Amniotic epithelial cell (primary cell): ENCODE measurements at places on chromosomes 2 and 18.
A peak's percentile ranks its signal among the peaks of the same experiment; 100 is the strongest.

GRCh38 chr18:69152436-69152835, 248.3 kb upstream of the DOK6 start:
- DNase-seq = no peak

DNA sequence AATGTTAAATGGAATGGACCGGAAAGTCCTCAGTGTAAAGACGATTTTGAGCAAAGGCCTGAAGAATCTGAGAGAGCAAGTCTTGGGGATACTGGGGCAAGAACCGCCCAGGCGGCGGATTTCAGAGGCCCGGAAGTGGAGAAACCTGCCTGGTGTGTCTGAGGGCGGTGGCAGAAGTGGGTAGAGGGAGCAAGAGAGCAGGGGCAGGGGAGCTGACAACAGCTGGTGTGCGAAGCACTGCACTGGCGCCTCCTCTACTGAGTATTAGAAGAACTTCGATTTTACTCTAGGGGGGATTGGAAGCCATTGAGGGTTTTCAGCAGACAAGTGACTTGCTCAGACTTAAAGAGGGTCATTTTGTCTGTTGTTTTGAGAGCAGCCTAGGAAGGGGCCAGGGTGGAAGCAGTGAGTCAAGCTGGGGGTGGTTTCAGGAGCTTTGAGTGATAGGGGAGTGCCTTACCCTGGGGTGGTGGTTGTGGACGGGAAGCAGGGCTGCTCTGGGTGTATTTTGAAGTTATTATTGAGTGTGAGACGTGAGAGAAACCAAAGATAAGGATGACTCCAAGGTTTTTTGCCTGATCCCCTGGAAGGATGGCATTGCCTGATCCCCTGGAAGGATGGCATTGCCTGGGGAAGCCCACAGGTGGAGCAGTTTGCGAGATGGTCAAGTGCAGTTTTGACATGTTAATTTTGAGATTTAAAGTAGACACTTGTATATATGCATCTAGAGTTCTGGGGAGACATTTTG, 52.5 kb downstream of the ZNF236 start:
- peak; percentile 3 for DNase-seq

DNA sequence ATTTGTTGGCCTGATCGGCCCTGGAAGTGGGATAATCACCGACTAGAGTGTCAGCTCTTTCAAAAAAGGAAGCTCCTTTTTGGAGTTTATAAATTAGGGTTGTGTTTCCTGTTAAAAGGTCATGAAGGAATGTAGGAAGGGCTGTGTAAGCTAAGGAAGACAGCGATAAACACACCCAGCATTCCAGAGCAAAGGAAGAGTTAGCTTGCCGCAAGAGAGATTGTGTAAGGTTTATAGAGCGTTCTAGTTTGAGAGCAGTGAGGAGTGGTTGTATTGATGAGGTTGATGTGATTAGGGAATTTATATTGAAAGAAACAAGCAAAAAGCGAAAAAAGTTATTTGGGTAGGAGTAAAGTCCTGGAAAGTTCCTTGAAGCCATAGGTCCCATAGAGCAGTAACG, 3.5 kb upstream of the ILKAP start:
- peak; percentile 21 for DNase-seq

DNA sequence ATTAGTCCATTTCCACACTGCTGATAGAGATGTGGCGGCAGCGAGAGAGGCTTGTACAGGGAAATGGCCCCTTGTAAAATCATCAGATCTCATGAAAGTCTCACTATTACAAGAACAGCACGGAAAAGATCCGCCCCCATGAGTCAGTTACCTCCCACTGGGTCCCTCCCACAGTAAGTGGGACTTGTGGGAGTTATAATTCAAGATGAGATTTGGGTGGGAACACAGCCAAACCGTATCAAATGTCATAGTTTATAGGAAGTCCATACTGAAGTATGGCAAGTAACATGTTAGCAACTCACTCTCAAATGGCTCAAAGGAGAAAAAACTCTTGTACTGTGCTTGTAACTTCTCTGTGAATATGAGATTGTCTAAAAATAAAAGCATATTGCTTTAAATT, 56.1 kb downstream of the FARP2 start:
- peak; percentile 76 for DNase-seq

DNA sequence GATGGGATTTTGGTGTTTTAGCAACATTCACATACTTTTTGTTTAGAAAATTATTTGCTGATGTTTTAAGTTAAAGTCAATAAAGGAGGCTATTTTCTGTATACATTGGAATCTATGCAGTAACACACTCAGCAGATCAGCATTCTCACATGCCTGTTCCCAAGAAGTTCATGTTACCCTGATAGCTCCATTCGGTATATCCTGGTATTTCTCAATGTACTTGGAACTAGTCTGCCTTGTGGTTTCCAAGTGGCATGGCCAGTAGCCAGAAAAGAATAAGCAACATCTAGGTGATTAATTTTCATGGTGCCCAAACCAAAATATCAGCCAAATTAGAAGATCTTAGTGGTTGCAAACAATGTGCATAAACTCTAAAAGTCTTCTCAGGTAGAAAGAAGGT, 5.2 kb upstream of the NCAPH start:
- DNase-seq = peak; percentile 91

- no peak for DNase-seq
These were observed 141.7 kb upstream of the COPS8 start for GRCh38 chr2:236943841-236944513.

DNA sequence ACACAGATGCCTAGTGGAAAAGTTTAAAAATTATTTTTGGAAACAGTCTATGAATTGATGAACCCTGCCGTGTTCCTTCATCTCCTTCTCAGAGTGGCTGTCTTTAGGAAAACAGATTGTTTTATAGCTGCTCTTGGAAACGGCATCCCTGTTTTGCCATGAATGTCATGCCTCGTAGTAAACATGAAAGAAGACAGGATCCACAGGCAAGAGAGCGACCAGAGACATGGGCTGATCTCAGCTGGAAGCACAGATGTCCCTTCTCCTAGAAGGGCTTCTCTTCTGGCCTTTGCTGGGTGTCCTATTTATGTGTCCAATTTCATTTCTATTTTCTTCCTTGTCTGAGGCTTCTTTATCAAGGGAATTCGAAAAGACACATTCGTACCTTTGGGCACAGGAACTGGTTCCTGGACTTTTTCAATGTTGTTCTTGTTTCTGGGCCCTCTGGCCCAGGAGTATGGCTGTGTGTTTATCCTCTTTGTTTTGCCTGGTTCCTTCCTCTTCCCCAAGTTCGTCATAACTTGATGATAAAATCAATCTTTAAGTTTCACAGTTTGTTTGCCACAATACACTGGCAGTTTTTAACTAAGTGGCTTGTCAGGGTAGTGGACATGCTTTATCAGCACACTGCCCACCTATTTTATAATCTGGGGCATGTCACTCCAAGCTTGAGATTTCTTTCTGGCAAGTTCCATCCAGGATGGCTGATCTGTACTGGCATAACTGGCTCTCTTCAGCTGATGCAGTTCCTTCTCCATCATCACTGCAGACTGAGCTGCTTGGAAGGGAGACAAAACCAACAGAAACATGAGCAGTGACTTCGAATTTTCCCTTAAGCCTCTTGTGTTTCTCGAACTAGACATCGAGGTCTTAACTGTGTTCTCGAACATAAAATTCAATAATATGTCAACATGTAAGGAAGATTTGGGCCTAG, 63.2 kb upstream of the MGAT4A start:
- DNase-seq = no peak
